ENCODE measurements at places on chromosomes 11 and 22.

DNA sequence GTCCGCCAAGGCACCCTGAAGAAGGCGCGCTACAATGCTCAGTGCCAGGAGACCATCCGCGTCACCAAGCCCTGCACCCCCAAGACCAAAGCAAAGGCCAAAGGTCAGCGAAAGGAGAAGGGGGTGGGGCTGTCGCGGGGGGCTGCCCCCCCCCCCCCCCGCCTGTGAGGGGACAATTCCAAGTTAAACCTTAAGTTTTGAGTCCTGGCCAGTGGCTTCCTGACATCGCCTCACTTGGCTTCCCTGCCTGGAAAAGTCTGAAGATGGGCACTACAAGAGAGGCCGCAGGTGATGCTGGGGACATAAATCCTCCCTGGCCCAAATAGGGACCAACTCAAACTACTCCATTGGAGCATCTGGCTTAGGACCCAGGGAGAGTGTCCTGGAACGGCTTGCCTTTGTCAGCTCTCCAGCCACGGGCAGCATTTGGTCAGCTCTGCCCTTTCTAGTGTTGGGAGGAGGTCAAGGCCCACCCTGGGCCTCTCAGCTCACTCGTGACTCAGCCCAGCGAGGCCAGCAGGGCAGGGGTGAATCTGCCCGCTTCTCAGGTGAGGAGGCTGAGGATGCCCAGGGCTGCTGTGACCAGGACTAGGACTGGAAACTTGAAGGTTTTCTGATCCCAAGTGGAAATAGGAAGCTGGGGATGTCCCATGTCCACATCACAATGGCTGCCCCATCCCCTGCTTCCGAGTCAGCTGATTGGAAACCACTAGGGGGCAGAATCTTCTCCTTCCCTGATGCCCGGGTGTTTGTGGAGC lies 1.4 kb downstream of the MDK start:
- DNase-seq, result no peak

- peak; percentile 59 for DNase-seq
Observed at GRCh38 chr11:118434553-118435289, 1.6 kb upstream of the KMT2A start.

DNA sequence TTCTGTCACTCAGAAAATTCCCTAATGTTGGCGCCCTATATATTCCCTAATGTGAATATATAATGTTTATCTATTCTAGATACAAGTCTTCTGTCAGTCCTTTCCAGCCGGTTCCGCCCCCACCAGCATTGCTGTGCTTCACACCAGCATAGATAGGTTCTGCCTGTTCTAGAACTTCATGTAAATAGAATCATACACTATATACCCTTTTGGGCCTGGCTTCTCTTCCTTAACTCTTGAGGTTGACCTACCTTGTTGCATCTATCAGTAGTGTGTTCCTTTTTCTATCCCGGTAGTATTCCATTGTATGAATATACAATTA lies 34.6 kb downstream of the OTOG start:
- DNase-seq, result no peak

GRCh38 chr11:225734-226453 lies 10.2 kb downstream of the SIRT3 start:
- DNase-seq, result peak; percentile 38

GRCh38 chr11:128555606-128556005 lies 31.8 kb downstream of the ETS1 start:
- DNase-seq, result no peak

DNA sequence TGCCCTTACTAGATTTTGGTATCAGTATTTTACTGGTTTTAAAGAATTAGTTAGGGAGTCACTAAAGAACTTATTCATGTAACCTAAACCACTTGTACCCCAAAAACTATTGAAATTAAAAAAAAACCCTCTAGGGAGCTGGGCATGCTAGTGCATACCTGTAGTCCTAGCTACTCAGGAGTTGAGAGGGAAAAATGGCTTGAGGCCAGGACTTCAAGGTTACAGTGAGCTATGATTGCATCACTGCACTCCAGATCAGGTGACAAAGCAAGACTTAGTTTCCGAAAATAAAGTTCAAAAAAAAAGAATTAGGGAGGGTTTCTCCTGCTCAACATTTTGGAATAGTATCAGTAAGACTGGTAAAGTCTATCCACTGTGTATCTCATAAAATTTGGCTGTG lies 364.4 kb upstream of the LUZP2 start:
- DNase-seq, result no peak

DNA sequence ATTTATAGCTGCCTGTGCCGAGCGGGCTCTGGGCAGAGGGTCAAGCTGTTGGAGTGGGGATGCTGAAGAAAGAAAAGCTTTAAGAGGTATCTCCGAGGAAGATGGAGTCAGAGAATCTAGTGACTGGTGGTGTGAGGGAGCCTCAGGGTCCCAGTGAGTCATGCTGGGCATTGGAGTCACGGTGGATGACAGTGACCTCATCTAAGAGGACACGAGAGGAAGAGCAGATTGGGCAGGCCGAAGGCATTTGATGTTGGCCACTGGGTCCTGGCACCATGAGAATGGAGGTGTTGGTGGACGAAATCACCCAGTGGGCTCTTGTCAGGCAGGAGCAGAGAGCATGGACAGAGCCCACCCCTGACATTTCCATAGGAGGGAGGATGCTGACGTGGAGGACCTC lies 68.4 kb downstream of the TBC1D22A start:
- no peak for DNase-seq

GRCh38 chr11:94800414-94800813 lies 32.3 kb downstream of the AMOTL1 start:
- DNase-seq, result no peak

- no peak for DNase-seq
Observed at GRCh38 chr11:94845622-94846021, 77.5 kb downstream of the AMOTL1 start.

GRCh38 chr22:22156348-22156715 lies 88.3 kb upstream of the VPREB1 start:
- DNase-seq, result no peak

GRCh38 chr11:44893846-44894617 lies 56.7 kb downstream of the TP53I11 start:
- DNase-seq, result peak; percentile 73

DNA sequence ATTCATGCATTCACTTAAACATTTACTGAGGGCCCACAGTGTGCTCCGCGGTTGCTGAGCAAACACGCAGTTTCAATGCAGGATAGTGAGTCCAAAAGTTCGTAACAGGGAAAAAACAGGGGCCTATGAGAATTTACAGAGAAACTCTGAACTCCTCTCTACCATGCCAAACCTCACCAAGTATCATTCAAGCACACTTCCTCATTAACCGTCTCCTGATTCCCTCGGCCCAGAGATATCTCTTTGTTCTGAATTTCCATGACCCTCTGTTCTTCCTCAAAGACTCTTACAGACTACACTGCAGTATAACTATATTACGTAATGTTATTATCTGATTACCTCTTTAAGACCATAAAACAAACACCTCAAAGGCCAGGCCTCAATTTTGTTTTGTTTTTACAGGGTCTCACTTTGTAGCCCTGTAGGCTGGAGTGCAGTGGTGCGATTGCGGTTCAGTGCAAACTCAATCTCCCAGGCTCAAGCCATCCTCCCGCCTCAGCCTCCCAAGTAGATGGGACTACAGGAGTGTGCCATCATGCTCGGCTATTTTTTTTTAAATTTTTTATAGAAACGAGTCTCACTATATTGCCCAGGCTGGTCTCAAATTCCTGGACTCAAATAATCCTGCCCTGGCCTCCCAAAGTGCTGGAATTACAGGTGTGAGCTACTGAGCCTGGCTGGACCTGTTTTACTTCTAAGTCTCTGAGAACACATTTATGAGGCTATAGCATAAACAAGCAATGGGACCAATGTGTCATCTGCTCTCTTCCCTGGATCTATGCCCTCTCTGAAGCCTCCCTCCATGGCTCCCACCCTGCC lies 3.6 kb downstream of the HPS4 start:
- DNase-seq, result no peak

DNA sequence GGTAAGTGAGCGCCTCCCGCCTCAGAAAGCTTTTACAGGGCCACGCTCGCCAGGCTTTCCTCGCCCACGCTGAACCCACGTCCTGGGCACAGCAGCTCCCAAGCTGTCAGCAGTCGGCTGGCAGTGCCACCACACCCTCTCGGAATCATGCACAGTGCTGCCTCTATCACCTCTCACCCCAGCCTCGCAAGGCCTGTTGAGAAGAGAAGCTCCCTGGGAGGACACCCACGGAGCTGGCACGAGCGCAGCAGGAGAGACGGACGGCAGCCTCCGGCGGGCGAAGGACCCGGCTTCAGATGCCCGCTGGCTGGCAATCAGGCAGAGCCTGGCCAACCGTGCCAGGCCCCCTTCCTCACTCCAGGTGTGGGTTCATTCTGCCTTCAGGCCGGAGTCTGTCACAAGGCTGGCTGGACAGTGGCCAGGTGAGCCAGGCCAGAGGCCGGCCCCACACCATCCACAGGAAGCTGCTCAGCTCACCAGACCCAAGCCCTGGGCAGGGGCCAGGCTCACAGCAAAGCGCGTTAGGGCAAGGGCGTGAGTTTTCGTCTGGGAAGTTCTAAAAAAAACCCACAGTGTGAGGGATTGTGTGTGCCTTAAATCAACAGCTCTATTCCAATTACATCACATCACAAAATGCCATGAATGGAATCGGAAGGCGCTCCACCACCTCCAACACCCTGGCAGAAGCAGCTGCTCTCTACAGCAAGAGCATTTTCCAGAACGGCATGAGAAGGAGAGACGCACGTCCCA lies 33.2 kb downstream of the TOLLIP start:
- no peak for DNase-seq

DNA sequence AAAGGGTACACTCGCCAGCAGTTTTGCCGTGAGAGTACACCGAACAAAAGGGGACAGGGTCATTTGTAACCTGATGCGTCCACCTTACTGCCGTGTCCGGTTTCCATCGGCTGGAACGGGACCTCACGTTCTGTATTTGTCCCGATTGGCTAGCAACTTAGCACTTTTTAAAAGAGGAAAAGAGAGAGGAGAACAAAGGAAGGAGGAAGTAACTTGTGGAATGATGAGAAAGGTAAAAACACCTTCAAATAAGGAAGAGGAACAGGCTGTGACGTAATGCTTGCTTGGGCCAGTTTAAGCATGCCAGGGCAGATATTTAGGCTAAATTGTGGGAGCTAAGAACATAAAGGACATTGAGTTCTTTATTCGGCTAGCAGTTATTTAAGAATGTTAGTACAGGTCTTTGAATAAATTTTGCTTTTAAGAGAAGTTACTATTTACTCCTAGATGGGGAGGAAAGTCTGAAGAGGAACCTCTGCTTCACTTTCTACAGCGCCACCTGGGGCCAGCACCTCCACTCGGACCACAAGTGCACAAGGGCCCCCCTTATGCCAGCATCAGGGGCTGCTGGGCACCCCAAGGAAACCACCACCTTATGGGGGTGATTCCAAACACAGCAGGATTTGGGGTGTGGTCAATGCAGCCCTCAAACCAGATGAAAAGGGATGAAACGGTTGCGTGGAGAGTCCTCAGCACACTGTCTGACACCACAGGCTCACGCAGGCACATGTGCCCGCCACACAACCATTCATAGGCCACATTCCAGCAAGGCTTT lies 5.8 kb downstream of the ARSA start:
- DNase-seq, result peak; percentile 56

- DNase-seq, result no peak
Observed at GRCh38 chr11:129291546-129291945, 84.1 kb upstream of the BARX2 start.

GRCh38 chr11:88521399-88521798 lies 183.9 kb upstream of the CTSC start:
- no peak for DNase-seq

DNA sequence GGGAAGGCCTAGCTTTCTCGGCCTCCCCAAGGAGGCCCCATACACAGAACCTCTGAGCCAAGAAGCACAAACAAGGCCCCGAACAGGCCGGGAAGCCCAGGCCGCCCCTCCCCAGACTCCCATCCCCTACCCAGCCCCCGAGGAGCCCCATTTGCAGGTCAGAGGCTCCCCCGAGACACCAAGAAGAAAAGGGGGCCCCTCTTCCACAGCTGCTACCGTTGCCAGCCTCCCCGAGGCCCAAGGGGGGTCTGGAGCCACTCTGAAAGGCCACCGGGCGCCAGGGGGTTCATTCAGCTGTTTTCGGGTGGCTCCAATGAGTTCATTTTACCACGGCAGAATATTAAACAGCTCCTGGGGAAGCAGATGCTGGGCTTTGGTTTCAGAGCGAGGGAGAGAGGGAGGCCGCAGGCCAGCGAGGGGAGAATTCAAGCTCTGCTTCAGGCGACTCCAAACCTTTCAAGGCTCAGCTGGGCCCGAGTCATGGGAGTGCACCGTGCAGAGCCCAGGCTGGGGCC lies 28.5 kb downstream of the MN1 start:
- DNase-seq, result no peak

GRCh38 chr22:36384766-36385481 lies 2.8 kb downstream of the MYH9 start:
- no peak for DNase-seq

DNA sequence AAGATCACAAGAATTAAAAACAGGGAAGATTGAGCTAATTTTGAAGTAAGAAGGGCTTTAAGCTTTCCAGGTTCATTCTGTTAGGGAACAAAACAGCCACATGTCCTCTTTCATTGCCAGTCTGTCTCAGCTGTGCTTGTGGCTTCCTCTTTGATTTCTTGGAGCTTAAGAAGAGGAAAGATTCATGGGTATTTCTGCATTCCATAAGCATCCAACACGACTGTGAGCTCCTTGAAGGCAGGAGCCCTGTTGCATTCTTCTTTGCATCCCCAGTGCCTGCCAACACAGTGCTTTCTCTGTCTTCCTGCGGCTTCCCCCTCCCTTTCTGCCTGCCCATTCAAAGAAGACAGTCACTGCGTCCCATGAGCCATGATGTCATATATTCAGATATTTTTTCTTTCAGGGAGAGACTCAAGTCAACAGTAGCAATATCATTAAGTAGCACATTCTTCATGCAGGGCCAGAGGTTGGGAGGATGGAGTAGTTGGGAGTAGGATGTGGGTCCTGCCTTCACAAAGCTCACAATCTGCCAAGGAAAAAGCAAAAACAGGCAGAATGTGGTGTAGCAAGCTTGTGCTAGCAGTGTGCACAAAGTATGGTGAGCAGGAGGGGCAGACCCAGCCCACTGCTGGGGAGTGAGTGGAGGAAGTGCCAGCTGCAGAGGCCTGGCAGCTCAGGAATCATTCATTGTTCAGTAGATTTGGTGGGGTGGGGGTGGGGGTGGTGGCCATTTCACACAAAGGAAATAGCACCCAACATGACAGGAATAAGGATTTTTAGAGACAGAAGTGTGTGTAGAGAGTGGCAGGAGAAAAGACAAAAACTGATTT lies 162.1 kb upstream of the RASSF10 start:
- no peak for DNase-seq

DNA sequence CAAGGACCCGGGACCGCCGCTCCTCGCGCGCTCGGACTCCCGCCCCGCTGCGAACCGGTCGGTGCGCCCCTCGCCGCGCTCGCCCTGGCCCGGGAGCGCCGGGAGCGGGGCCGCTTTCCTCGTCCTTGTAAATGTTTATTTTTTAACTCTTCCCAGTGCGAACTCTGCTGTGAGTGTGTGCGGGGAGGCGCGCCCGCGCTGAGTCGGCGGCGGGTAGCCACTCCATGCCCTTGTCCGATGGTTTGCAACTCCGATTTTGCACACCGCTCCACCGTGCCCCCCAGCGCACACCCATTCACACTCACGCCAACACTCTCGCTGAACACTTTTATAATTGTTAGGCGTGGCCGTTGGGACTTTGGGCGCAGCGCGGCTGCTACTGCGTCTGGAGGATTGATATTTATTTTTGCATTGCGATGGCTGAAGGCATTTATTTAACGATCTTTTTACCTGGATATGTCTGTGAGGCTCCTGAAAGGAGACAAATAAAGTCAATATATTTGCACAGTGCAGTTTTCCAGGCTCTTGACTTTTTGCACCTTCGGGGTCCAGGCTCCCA lies 1.0 kb downstream of the C11orf96 start:
- no peak for DNase-seq

- DNase-seq, result peak; percentile 47
Observed at GRCh38 chr11:122756417-122756816, 81.9 kb upstream of the CRTAM start.

Measured in stimulated activated naive CD8-positive, alpha-beta T cell treated with anti-CD3 and anti-CD28 coated beads, Interleukin-15, Interleukin-2, amounts not matched to agents 100 U/mL and 50 U/mL, for 24 hours (primary cell).